ENCODE measurements at places on chromosomes 3 and 15.
A peak's percentile ranks its signal among the peaks of the same experiment; 100 is the strongest.

DNA sequence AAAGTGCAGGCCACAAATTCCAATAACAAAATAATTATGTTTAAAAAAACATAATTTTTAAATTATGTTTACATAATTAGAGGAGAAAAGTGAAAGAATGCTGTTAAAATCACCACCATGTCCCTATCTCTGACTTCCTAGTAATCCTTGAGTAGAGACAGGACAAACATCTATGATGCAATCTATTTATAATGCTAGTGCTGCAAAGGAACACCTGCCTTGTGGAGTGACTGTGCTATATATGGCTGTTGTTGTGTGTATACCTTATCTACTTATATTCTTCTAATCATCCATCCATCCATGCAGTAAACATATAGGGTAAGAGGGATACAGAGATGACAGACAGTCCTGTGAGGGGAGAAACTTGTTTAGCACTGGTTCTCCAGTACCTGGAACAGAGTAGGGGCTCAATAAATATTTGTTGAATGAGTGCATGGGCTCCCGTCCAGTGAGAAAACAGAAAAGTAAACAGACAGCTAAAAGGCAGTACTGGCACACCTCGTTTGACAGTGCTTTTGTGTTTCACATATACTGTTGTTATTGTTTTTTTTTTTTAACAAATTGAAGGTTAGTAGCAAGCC is 229.3 kb upstream of the UBE2E1 start:
- DNase-seq: peak; percentile 5

DNA sequence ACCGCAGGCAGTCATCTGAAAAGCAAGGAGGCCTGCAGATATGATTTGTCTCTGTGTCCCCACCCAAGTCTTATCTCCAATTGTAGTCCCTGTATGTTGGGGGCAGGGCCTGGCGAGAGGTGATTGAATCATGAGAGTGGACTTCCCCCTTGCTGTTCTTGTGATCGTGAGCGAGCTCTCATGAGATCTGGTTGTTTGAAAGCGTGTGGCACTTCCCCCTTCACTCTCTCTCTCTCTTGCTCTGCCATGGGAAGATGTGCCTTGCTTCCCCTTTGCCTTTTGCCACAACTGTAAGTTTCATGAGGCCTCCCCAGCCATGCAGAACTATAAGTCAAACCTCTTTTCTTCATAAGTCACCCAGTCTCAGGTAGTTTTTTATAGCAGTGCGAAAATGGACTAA is 83.3 kb downstream of the TMCO5A start:
- DNase-seq: no peak

- DNase-seq: no peak
These were observed 20.7 kb upstream of the TIMP4 start for GRCh38 chr3:12179441-12179840.

DNA sequence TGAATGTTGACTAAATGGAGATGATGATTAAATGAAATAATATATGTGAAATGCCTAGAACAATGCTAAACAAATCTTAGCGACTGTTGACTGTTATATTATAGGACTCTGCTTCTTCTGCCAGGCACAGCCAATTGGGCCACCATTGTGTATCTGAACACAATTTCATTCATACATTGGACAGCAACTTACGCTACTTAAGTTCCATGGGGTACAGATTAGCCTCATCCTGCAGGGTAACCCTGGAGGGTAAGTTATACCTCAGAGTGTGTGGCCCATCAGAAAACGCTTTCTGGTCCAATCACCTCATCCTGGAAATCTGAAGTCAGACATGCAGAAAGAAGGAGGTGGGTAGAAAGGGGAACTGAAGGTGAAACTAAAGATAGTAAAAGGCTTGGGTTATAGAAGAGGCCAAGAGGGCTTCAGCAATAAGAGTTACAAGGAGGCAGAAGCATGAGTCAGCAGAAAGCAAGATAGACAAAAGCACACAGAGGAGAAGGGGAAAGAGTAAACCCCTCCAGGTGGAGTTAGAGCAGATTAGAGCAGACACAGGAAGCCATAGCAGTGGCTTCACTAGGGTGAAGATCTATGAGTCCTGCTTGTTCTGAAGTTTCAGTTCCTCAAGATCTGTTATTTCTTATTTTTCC is 119.3 kb upstream of the SLC24A5 start:
- DNase-seq: peak; percentile 45

GRCh38 chr3:43693594-43693993 is 2.9 kb downstream of the ABHD5 start:
- no peak for DNase-seq

DNA sequence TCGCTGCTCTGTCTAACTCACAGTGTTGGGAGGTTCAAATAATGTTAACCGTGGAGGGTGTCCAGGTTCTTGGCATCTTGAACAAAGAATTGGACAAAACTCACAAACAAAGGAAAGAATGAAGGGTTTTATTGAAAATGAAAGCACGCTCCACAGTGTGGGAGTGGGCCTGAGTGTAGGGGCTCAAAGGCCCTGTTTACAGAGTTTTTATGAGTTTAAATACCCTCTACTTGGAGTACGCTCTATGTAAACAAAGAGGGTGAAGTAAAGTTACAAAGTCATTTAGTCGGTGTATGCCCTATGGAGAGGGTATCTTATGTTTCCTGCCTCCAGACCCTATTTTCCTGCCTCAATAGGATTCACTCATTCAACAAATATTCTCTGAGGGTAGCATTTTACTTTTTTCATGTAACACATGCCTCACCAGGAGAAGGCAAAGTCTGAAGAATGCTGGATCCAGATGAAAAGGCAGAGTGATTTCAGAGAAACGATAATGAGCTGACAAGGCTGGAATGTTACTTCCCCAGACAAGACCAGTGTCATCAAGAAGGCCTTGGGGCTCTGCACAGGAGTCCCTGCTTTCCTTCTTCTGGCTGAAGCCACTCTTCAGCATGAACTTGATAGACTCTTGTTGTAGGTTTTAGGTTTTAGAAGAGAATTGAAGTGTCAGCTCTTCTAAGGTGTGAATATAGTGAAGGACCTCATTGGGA is 163.6 kb downstream of the FAM43A start:
- DNase-seq: no peak

DNA sequence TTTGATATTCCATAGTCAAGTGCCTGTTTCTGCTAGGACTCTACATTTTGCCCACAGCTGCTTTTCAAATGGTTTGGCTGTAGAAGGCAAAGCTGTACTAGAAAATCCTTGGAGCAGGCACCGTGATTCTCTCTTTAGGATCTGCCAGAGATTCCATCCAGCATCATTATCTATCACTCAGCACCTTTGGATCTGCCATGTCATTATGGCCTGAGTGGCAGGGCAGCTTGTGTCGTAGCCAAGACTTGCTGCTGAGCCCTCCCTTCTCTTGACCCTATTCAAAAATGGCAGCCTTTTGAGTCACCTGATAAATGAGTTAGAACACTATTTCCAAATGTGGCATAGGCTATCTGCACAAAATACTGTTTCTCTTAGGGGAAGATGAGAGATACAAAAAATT is 8.1 kb upstream of the CMSS1 start:
- no peak for DNase-seq
